GM03348 (cell line): ENCODE measurements at places on chromosomes 2 and 18.
A peak's percentile ranks its signal among the peaks of the same experiment; 100 is the strongest.

- no peak for DNase-seq
Measured at GRCh38 chr18:79643054-79643984, 36.3 kb upstream of the CTDP1 start.

GRCh38 chr2:64998658-64999061, 9.5 kb downstream of the SLC1A4 start:
- peak; percentile 32 for DNase-seq

DNA sequence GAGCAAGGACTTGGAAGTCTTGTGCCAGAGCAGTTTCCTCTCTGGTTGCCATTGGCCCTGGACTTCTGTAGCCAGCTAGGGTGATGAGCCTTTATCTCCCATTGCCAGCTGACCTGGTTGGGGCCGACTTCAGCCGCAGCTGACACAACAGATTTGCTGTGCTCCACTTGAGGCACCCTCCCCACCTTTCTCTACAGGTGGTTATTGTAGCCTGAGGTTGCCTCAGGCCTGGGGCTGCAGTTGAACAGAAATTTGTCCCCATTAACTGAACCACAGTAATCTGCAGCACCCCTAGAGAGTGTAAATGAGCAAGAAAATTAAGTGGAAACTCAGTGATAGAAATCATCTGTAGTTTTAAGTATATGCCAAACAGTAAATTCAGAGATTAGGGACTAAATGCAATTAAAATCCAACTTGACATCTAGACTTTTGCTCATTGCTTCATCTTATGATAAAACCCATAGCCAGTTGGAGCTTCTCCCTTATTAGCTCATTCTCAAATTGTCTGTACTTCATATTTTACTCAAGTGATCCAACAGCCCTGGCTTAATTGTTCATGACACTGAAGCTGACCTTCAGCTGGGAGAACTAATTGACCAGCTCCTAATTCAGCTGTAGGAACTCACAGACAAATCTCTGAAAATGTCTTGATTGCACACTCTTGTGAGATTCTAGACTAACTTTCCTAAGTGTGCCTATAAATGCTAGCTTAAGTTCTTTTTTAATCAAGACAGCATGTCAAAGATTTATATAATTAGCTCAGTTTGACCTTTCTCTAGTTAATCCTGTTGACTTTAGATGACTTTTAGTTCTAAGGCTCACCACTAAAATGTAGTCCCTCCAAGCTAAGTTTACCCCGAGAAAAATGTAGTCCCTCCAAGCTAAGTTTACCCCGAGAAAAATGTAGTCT, 48.9 kb downstream of the COPS8 start:
- DNase-seq = no peak

- no peak for DNase-seq
Measured at GRCh38 chr18:42039396-42039795, 84.4 kb downstream of the PIK3C3 start.

DNA sequence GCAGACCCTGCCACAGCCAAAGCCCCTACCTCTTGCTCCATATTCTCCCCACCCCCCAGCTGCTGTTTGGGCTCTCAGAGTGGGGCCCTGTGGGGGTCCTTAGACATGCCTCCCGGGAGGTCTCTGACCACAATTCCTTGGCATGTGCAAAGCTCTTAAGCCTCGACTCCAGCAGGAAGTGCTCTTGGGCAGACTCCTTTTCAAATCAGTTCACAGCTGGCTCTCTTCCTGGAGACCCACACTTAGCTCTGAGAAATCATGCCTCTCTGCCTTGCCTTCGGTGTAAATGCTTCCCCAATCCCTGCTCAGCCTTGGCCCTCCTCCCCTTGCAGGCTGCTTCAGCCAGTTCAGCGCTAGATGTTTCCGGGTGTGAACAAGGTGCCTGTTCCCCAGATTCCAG, 46.9 kb downstream of the NGEF start:
- no peak for DNase-seq

- DNase-seq = peak; percentile 81
Measured at GRCh38 chr2:205731583-205731981, 49.3 kb downstream of the NRP2 start.

- DNase-seq = no peak
Measured at GRCh38 chr2:75647771-75648170, 1.2 kb downstream of the MRPL19 start.

DNA sequence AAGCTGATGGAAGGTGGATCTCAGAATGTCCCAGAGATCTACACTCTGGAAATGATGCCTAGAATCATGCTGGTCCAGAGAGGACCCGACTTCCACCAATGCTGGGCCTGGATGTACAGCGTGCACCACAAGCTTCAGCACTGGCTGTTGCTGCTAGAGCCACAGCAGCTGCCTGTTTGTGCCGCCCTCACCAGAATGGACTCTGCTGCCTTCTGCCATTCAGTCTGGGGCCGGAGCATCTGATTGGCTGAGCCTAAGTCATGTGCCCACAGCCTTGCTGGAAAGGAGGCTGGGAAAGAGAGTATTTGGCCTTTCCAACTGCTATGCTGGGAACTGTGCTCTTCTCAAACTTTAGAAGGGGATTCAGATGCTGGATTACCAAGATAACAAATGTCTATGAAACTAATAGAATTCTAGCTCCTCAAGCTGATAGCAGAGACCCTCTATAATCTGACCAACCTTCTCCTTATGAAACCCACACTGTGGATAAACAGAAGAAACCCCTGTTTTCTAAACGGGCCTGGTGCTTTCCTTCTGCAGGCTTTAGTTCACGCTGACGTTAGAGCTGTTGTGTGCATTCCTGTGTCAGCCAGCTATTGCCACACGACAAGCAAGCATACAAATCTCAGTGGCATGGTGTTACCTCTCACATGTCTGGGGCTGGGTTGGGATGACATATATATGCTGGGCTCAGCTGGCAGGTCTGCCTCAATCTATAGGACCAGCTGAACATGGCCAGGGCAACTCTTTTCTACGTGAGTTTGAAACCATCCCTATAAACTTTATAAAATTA, 4.1 kb upstream of the LOXHD1 start:
- DNase-seq = peak; percentile 64

- peak; percentile 75 for DNase-seq
Measured at GRCh38 chr2:213187833-213188532, 36.6 kb upstream of the IKZF2 start.

GRCh38 chr2:118762290-118762689, 85.2 kb downstream of the EN1 start:
- DNase-seq = no peak

- DNase-seq = no peak
Measured at GRCh38 chr2:118301248-118301647, 213.0 kb downstream of the INSIG2 start.

GRCh38 chr2:174333372-174334277, 1.1 kb upstream of the SP9 start:
- peak; percentile 34 for DNase-seq

GRCh38 chr2:48589170-48589767, 28.4 kb upstream of the GTF2A1L start:
- DNase-seq = peak; percentile 76

DNA sequence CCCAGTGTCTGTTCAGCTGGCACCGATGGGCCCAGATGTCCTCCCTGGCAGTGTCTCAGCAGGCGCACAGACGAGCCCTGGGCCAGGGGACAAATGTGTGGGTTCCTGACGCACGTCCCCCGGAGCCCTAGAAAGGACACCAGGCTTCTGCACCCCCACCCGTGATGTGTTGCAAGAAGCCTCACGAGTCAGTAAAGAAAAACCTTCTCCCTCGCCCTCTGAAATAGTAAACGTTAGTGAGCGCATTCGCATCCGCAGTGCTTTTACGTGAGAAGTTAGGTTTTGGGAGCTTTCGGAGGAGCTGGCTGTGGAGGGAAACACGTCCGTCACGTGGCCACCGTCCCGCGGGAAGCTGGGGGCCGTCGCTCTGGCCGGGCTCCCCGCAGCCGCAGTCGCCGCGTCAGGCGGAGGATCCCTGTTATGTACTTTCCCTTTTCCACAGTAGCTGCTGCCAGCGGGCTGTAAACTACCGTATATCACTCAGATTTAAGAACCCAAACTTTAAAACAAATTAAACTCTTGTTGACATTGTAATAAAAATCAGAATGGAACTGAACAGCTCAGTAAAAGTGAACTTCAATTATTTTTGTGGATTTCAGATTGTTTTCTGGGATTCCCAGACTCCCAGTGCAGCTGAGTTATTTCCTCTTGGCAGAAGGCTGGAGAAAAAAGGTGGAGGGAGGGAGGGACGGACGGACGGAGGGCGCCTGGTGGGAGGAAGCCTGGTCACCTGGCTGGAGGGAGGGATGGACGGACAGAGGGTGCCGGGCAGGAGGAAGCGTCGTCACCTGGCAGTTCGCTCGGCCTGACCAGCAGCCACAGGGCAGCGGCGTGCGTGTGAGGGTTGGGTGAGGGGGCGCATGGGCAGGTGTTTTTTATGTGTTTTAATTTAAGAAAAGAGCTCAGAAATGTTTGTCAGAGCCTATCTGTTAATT, 112.1 kb downstream of the NFATC1 start:
- peak; percentile 94 for DNase-seq

- DNase-seq = peak; percentile 46
Measured at GRCh38 chr2:27627963-27628766, 647 bp downstream of the CCDC121 start.
